ENCODE measurements at places on chromosomes 7 and 10.

GRCh38 chr7:35253460-35253709, 515 bp downstream of the TBX20 start:
- no peak for DNase-seq

DNA sequence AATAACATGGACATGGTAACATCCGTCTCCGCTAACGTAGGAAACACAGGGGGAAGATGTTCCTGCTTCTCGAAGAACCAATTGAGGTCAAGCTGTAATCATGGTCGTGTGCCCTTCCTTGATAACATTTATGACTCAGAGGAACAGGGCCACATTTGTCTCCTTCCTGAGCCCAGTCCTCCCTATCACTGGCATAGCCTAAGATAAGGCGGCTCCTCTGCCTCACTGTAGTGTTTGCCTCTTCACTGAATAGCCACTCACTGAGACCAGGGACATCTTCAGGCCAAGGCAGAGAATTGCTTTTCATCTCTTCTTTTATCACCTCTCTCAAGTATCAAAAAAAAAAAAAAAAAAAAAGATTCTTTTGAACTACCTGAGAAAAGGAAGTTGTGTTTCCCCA, 5.4 kb upstream of the GRM8 start:
- DNase-seq: no peak

- no peak for DNase-seq
Observed at GRCh38 chr10:114541081-114541796, 116.8 kb downstream of the ABLIM1 start.

- DNase-seq: no peak
Observed at GRCh38 chr10:6382081-6382480, 179.3 kb downstream of the PFKFB3 start.

DNA sequence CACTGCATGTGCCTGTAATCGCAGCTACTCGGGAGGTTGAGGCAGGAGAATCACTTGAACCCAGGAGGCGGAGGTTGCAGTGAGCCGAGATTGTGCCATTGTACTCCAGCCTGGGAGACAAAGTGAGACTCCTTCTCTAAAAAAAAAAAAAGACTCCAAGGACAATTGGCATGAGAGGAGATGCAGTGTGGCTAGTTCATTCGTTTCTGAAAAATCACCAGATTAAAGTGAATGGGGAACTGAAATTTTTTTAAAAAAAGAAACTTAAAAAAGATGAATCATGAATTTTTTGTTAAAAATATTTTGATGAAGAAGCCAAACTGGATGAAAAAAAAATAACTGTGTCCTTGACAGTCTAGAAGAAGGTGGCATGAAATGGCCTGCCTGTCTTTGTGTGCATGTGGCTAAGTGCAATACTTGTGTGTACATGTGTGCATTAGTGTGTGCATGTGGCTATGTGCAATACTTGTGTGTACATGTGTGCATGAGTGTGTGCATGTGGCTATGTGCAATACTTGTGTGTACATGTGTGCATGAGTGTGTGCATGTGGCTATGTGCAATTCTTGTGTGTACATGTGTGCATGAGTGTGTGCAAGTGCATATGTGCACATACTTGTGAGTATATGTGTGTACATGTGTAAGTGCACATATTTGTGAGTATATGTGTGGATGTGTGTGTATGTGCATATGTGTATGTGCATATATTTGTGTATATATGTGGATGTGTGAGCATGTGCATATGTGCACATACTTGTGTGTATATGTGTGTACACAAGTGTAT, 391.7 kb upstream of the KLF6 start:
- DNase-seq: no peak

DNA sequence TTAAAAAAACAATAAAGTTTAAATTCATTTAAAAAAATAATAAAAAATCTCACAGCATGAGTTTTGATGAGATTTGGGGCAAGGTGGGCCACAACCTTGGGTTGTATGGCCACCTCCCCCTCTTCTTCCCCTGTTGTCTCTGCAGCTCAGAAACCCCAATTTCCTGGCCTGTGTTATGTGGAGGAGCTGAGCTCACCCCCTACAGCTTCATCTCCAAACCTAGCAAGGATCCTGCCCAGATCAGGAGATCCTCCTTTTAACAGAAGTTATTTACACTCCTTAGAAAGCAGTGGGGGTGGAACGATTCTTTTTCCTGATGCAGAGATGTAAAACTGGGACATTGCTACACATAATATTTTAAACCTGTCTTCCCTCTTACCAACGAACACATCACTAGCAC, 6.9 kb upstream of the SH2D4B start:
- no peak for DNase-seq

GRCh38 chr7:29946428-29947186, 43.0 kb downstream of the SCRN1 start:
- no peak for DNase-seq

GRCh38 chr7:2662273-2663120, 25.5 kb upstream of the AMZ1 start:
- DNase-seq: no peak

DNA sequence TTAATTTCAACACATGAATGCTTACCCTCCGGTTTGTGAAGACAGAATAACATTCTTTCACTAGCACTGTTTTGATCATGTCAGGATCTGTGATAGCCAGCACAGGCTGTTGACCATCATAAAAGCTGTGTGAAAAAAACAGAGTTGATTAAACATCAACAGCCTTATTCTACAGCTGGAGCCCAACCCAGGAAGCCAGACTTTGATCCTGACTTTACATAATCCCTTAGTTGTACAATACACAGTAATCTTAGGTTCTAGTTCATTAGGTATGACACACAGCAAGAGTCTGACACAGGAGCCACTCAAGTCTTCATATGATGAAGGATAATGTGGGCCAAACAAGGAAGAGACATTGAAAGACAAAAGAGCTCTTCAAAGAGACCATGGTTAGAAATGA, 11.4 kb downstream of the CYP3A4 start:
- no peak for DNase-seq

DNA sequence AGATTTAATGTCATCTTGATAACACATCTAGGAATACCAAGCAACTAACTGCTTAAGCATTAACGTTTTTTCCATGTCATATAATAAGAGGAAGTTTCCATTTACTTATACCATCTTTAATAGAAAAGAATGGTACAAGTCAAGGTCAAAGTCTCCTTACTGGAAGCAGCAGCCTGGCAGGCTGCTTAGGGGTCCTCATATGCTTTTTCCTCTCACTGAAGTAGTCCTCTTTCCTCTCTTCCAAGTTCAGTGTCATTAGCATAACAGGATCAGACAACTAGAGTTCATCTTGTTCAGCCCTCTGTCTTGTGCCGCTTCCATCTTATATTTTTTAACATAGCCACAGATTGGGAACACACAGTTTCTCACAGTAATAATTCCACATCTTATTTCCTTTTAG, 405.7 kb downstream of the GFRA1 start:
- DNase-seq: no peak

DNA sequence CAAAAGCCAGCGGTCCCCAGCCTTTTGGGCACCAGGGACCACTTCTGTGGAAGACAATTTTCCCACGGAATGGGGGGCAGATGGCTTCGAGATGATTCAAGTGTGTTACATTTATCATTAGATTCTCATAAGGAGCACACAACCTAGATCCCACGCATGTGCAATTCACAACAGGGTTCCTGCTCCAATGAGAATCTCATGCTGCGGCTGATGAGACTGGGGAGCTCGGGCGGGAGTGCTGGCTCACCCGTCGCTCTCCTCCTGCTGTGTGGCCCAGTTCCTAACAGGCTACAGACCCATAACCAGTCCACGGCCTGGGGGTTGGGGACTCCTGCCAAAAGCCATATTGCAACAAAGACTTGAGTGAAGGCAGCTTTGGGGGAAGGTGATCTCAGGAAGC, 26.6 kb upstream of the DOCK1 start:
- no peak for DNase-seq

DNA sequence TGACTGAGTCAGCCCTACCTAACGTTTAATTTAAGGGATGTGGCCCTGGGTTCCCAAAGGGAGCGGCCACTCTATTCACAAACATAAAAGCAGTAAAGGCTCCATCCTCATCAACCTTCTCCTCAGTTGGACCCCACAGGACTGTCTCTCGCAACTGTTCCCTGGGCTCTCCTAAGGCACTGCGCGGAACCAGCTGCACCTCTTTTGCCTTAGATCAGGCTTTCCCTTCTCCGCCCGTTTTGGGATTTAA, 689 bp upstream of the GTPBP4 start:
- no peak for DNase-seq

DNA sequence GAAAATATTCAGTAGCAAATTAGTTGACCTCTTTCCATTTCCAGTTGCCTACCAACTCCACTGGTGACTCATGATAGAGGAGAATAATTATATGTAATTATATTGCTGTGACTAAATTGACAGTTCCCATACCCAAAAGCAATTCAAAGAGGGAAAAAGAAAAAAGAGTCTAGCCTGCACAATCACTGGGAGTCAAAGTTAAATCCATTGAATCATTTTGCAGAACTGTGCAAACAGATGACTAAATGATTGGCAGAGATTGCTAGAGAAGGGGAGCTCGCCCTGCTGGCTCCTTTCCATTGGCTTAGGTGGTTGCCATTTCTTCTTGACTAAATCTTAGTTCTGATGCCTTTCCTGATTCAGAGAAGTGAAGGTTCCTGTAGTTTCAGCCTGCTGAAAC, 1228.6 kb upstream of the SORCS1 start:
- peak; percentile 38 for DNase-seq

DNA sequence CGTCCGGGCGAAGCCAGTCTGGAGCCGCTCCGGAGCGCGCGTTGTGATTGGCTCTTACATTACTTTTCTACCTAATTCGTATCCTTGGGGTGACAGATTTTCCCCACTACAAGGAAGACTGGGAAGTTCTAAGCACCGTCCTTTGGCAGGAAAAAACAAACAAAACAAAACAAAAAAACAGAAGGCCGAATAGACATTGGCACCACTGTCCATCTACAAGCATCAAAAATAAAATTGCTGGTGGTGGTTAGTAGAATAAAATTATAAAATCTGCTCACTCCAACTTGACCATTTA, 651 bp upstream of the SKAP2 start:
- DNase-seq: peak; percentile 56

GRCh38 chr7:32204361-32205018, 134.3 kb upstream of the PDE1C start:
- peak; percentile 70 for DNase-seq

- no peak for DNase-seq
Observed at GRCh38 chr7:139915864-139916716, 87.0 kb downstream of the TBXAS1 start.

DNA sequence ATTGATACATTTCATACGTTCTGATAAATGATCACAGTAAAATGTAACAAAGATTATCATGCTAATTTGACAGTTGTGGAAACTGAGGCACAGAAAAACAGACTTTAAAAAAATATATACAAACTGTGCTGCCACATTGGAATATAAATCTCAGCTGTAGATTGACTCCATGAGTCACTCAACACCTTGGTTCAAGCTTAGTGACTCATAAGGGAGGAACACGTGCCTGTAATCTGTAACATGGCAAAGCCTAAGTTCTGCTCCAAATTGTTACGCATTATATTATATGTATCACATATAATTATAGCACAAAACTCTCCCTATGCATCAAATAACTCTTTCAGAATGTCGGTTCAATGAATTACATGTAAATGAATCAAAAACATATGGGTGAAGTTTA, 1047.5 kb downstream of the GATA3 start:
- DNase-seq: no peak

- DNase-seq: no peak
Observed at GRCh38 chr7:84757761-84758160, 429.1 kb downstream of the SEMA3D start.

- DNase-seq: peak; percentile 99
Observed at GRCh38 chr7:130440527-130441365, at the start of gene CEP41. TSS of gene CEP41 (minus strand) at chr7:130441016. CDS start at chr7:130440966, 50 bp downstream.

DNA sequence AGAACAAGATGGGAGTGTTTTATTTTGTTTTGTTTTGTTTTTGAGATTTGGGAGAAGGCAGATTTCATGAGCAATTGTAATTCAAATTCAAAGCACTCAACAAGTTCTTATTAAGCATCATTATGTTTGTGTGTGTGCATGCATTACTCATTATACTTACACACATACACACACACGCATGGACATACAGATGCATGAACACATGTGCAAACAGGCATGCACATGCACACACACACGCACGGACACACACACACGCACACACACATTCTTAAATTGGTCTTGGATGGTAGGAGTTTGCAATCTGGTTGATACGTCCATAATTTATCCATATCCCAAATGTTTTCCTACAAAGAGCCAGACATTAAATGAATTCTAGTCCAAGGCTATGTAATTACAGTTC, 702.8 kb downstream of the INHBA start:
- DNase-seq: no peak

GRCh38 chr7:100539436-100540006, 518 bp downstream of the AGFG2 start:
- peak; percentile 24 for DNase-seq

DNA sequence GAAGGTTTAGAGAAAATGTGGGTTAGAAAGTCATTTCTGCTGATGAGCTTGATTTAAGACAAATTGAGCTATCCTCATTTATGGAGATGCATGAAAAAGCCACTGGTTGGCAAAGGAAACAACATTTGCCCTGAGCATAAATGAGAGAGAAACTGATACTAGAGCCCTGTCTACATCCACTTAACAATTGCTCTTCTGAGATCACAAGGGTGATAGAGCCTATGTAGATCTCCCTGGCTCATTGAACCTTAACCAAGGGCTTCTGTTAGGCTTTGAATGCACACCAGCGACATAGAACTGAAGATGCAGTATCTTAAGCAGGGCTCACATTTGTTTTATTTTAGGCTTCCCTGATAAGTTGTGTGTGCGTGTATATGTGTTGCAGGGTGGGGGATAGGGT, 35.0 kb downstream of the GPR141 start:
- DNase-seq: no peak

GRCh38 chr7:54880326-54880989, 121.4 kb upstream of the SEC61G start:
- no peak for DNase-seq

DNA sequence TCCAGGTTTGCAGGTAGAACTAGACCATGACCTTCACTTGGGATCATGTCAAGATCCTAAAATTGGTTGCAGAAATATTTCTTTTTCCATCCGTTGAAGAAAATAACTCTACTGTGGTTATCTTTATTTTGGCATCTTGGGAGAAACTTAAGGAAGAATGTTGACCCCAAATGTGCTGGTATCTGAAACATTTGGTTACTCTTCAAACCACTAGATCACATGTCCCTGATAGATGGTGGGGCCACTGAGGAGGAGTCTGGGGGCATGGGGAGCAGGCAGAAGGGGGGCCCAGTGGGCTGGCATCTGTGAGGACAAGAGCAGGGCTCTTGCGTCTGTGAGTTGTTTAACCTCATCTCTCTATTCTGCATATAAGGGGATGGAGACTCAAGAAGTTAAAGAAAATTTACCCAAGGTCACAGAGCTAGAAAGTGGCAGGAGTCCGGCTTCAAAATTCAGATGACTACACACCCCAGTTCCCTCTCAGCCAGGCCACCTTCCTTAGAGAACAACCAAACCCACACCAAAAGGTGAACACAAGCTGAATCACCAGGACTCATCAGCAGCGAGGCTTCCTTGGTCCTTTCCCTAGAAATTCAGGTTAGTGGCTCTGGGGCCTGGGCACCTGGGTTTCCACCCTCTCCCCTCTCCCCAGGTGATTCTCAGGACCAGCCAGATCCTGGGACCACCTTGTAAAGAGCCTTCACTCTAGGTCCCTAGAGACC, 40.6 kb upstream of the SRGN start:
- DNase-seq: no peak

Data from COR-L47 (cell line).